ENCODE measurements at places on chromosomes 3 and 15. TPM values are rescaled to one million over a fixed set of nuclear protein-coding genes. Genes with fewer than 3 reads are reported as not detected.

DNA sequence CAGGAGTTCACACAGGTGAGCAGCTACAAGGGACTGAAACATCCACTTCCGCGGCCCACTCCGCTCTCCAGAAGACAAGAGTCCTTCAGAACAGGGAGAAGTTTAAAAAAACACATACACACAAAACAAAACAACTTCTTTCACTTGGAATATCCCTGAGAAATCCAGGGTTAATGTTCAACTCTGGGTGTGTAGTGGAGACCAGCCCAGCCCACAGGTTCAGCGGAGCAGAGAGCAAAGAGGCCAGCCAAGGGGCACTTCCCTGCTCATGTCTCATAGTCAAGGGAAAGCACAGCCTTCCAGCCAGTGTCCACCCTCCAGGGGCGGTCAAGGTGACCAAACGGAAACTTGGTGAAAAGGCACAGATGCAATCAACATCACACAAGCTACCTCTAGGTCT is 41.6 kb downstream of the WNT5A start:
- DNase-seq: no peak

GRCh38 chr3:159852821-159853505 is 135.7 kb upstream of the IL12A start:
- no peak for DNase-seq

DNA sequence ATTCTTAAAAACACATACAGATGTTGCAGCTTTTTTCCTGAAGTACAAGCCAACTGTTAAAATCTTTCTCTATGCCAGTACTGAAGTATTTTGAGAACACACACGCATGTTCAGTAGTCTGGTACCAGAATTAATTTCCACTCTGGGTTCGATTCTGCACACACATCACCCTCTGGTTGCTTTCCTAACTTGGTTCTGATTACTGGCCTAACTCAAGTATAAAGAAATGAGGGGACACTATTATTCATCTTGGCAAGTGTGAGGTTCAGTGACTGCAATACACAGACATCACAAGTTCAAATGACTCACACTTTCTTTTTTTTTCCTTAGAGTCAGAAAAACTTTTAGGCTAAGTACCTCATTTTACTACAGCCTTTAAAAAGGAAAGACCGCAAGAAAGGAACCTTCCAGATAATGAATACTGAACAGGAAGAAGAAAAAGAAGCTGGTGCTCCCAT is 37.4 kb upstream of the LDHAL6B start:
- DNase-seq: no peak

GRCh38 chr15:78619022-78619950 is 1.5 kb downstream of the CHRNA3 start:
- no peak for DNase-seq

DNA sequence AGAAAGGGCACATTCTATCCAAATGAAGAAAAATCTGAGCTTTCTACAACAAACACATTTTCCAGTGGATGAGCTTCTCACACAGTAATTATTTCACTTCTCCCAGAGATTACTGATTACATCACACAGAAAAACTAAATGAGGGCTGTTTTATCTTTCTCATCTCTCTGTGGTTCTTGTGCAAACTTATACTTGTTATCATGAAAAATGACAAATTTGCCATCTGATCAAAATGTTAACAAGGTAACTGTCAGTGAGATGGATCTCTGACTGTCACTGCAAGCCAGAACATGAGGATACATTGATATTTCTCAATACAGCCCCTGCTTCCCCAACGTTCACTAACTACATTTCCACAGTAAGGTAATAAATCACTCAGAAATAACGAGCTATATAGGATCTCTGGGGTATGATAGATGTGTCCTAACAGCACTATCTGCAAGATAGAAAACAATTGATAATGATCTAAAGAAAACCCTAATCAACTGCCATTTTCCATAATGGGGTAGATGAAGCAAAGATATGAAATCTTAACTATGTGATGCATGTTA is 829.3 kb upstream of the CFAP20DC start:
- no peak for DNase-seq

- DNase-seq: no peak
These were observed 125.1 kb downstream of the TIGIT start for GRCh38 chr3:114418724-114419543.

- DNase-seq: no peak
These were observed 92.3 kb downstream of the RBMS3 start for GRCh38 chr3:29373131-29373680.

- no peak for DNase-seq
These were observed 36.1 kb downstream of the KLHL25 start for GRCh38 chr15:85758655-85758978.

- no peak for DNase-seq
These were observed 749.0 kb downstream of the NSUN3 start for GRCh38 chr3:94811836-94812235.

GRCh38 chr15:81182756-81183438 is 13.8 kb upstream of the IL16 start:
- no peak for DNase-seq

- DNase-seq: peak; percentile 77
These were observed 203.7 kb downstream of the SLC9A9 start for GRCh38 chr3:143644370-143645089.

DNA sequence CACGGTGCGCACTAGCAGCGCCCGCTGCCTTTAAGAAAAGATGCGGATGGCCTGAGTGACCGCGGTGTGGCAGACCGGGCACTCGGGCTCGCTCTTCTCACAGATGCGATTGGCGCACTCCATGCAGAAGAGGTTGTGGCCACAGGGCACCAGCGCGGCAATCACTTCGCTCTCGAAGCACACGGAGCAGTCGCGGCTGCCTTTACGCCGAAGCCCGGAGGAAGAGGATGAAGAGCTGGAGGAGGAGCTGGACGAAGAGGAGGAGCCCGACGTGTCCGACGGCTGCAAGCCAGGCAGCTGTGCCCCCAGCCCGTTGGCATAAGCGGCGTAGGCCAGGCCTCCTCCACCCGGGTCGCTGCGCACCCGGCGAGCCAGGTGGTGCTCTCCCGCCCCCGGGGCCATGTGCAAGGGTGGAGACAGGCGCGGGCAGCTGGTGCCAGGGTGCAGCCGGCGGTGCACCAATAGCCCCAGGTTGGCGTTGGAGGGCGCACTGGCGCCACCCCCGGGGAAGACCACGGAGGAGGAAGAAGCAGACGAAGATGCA is 2.6 kb downstream of the MEX3B start:
- no peak for DNase-seq

DNA sequence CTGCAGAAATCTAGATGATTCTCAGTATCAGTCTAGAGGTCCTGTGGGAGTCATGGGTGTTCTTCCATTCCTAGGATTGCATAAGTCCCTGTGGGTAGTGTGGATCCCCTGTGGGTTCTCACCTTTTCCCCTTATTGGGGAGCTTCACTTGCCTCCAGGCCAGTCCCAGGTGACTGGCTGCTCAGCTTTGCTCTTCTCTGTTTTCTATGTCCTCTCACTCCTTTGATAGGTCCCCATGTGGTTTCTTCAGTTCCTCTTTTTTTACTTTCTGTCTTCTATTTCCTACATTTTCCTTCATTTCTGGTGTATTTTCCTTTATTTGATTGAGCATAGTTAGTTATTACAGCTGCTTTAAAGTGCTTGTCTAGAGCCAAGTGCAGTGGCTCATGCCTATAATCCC is 10.9 kb downstream of the TEX55 start:
- no peak for DNase-seq

GRCh38 chr15:59699810-59700431 is 10.8 kb upstream of the BNIP2 start:
- no peak for DNase-seq

DNA sequence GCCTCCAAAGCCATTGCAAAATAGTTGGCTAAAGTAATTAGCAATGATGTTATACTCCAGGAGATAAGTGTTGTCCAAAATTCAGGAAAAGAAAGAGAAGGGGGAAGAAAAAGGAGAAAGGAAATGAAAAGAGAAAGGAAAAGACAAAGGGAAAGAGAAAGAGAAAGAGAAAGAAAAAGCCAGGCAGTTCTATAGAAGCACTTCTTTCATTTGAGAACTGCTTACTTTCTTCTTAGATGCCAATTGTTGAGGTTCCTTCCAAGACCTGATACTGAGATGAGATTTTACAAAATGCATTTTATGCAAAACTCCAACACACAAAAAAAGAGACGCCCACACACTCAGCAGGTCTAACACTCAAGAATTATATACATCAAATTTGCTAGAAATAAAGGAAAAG is 298.4 kb downstream of the KCNH8 start:
- DNase-seq: no peak

DNA sequence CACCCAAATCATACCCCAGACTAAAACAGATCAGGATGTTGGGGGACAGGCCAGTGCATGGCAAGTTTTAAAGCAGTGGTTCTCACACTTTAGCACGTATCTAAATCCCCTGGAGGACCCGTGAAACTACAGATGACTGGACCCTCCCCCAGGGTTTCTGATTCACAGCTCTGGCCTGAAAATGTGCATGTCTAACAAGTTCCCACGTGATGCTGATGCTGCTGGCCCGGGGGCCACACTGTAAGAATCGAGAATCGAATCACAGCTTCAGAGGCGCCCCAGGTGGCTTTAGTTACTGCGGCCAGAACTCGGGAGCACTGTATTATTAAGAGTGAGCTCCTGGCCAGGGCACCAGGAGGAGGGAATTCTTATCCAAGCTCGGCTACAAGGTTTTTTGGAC is 11.6 kb downstream of the ADAMTS17 start:
- DNase-seq: no peak

GRCh38 chr3:24235121-24235520 is 259.5 kb downstream of the THRB start:
- no peak for DNase-seq

DNA sequence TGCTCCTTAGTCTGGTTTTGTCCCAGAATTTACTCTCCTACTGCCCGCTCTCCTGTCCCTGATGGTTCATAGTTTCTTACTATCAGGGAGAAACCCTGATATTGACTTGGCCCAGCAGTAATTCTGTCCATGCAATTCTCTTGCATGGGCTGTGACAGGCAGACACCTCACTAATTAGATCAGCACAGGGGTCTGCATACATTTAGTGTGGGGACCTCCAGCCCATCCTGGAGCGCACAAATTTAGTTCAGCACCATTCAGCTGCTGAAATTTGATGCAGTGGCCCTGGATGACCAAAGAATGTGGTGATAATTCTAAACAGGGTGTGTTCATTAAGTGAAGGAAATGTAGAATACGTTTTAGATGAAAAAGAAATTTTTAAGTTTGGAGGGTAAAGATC is 555.5 kb upstream of the TBL1XR1 start:
- no peak for DNase-seq

DNA sequence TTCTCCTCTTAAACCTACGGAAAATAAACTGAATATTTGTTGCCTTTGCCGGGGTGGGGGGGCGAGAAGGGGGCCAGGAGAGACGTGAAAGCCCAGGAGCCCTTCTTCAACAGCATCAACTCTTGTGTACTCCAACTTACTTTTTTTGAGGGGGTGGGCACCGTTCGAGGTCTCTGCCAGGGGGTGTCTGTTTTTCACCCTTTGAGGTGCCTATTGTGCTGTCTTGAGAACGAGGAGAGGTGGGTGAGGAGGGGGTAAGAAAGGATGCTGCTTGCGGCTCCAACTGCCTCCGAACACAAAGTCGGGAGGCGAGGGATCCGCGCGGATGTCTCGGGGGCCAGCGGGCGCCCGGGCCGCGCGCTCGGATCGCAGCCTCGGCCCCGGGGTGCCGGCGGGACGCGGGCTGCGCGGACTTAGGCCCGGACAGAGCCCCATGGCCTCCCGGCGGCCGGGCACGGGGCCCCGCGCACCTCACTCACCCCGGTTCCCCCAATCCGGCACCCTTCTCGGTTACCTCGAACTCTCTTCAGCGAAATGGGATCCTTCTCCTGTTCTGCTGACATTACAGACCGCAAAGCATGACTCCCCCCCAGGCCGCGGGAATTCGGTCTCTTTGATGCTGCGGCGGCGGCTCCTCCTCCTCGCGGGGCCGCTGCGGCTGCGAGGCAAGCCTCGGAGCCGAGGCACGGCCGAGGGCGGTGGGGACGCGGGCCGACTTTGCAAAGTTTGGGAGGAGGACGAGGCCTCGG is 650 bp downstream of the PYGO1 start:
- DNase-seq: no peak

DNA sequence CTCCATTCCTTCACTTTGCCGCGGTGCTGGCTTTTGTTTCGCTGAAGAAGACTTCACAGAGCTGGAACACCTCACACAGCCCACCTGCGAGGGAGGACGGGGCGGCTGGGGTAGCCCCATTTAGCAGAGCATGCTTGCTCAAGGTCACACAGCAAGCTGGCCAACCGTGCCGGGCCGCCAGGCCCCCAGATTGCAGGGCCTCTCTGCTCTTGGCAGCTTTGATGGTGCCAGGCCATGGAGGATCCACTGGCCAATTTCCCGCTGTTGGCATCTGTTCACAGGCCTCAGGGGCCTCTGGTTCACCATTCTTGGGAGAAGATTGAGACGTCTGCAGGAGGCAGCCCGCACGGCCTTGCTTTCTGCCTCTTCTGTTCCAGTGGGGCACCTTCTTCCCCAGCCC is 77.9 kb upstream of the LINGO1 start:
- DNase-seq: no peak

- DNase-seq: peak; percentile 64
These were observed 709 bp downstream of the SCAMP5 start for GRCh38 chr15:74995779-74996765.

GRCh38 chr3:179806177-179806576 is 153.3 kb downstream of the USP13 start:
- no peak for DNase-seq

- no peak for DNase-seq
These were observed 18.0 kb upstream of the CHMP2B start for GRCh38 chr3:87209111-87209510.

DNA sequence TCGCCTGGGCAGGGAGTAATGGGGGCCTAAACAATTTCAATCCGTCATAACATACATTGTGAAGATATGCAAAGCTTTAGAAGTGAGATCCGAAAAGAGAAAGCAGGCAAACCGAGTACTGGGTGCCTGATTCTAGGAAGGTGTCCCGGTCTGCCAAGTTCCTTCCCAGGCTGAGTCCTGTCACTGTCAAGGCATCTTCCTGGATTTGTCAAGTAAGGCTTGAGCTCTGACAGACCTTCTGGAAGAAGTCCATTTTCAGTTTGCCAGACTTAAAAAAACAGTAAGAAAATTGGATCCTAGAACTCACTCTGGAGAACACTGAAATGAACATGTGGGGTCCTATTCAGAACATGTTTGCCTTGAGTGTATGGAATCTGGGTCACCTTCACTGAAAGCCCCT is 253.9 kb downstream of the RORA start:
- no peak for DNase-seq

- no peak for DNase-seq
These were observed 34.3 kb downstream of the ASTE1 start for GRCh38 chr3:130992344-130992743.

RTP1 gene
- total RNA-seq: not detected

SLC15A2 gene
- 3.4 TPM for total RNA-seq

FAM81A gene
- total RNA-seq: not detected

LYZL4 gene
- not detected for total RNA-seq

CGNL1 gene
- 2.1 TPM for total RNA-seq

SLC24A1 gene
- total RNA-seq: 8.8 TPM

C3orf22 gene
- total RNA-seq: not detected

ADGRG7 gene
- 5.8 TPM for total RNA-seq

A4GNT gene
- not detected for total RNA-seq

CCR3 gene
- total RNA-seq: not detected

IVD gene
- 87.6 TPM for total RNA-seq
